ENCODE measurements at places on chromosomes 2 and 18.

GRCh38 chr2:26477126-26477910, 606 bp downstream of the OTOF start:
- no peak for DNase-seq

DNA sequence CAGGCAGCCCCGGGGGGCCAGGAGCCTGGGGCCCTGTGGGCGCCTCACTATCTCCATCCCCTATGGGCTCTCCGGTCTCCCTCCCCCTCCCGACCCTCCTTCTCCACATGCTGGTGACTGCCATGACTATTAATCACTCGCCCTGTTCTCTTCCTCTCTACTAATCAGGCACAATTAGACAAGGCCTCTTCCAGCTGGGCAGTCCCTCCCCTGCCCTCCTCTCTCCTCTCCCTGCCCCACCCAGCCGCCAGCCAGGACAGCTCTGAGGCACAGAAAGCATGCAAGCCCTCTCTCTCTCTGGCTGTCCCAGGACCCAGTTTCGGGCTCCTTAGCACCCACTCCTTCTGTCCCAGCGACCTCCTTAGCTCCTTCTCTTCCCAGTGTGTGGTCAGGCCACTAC, 5.8 kb downstream of the ASIC4 start:
- DNase-seq = no peak

GRCh38 chr18:62091487-62092120, 95.3 kb downstream of the PIGN start:
- no peak for DNase-seq

- DNase-seq = no peak
Observed at GRCh38 chr2:27494284-27494943, 586 bp downstream of the FNDC4 start.

GRCh38 chr2:168528469-168528868, 72.4 kb downstream of the CERS6 start:
- no peak for DNase-seq

DNA sequence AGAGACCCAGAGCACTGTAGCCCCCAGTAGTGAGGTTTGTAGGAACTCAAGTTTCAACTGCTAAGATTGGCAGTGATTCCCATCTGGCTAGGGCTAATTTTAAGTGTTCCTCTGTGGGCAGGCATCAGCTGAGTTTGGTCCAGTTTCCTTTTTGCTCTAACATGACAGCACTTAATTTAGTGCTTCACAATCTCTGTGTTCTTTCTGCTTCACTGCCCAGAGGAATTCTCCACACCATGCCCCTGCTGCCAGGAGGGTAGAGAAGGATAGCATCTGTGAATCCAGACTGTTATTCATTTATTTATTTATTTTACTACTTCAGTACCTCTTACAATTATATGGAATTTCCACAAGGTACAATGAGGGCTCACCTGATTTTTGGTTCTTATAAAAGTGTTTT, 549.9 kb upstream of the FSIP2 start:
- DNase-seq = no peak

DNA sequence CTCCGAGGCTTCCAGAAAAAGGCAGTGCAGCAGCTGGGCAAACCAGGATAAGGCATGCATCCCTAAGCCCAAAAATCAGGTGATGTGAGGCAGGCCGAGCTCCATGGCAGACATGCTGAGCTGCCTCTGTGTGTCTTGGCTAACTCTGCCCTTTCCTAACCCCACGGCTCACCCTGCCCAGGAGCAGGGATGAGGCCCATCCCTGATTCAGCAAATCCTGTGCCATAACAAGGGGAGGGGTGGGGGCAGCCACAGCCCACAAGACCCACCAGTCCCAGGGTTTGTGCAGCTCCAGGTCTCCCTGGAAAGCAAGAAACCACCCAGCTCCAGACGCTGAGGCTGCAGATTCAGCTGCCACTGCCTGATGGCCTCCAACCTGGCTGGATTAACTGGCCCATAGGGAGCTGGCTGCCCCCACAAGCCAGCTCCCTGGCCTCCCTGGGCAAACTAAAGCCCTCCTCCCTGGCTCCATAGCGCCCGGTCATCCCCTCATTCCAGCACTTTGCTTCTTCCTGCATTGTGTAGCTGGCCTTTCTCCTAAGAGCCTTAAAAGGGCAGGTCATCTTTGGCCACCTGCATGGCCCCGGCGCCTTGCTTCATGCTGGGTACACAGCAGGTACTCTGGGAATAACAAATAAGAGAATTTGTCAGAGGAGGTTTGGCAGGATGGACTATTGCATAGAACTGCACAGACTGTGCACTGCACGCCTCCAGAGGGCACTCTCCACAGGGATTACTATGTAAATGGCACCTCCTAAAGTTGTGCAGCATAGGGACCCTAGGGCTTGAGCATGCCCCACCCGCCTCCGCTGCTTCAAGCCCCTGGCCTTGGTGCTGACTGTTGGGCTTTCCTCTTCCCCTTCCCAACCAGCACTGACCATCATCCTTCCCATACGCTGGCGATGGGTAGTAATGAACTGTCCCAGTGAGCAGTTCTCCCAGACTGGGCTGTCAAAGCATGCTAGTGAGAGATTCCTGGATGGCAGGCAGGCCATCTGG, 10.7 kb downstream of the STEAP3 start:
- no peak for DNase-seq

DNA sequence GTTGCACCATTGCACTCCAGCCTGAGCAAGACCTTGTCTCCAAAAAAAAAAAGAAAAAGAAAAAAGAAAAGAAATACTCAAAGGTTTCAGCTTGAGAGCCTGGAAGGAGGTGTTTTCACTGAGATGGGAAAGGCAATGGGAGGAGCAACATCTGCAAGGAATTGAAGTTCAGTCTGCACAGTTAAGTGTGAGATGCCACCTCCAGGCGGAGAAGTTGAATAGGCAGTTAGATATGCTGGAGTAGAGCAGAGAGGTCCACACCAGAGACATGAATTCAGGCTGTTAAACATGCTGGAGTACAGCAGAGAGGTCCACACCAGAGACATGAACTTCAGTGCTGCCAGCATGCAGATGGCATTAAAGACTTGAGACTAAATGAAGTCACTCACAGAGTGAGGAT, 41.4 kb upstream of the DTNB start:
- no peak for DNase-seq

DNA sequence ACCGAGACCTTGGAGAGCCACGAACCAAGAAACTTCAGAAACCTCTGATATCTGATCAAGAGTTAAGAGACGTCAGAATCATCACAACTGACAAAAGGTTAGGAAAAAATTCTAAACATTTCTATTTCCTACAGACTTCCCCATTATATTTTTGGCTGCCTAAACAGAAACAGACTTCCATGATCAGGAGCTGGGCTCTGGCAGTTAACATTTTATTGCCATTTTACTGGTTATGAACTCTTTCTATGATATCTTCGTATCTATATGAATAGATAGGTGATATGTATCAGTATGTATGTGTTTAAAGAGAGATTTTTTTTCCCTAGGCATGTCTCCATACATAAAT, 31.1 kb upstream of the PPP1R1C start:
- DNase-seq = no peak

DNA sequence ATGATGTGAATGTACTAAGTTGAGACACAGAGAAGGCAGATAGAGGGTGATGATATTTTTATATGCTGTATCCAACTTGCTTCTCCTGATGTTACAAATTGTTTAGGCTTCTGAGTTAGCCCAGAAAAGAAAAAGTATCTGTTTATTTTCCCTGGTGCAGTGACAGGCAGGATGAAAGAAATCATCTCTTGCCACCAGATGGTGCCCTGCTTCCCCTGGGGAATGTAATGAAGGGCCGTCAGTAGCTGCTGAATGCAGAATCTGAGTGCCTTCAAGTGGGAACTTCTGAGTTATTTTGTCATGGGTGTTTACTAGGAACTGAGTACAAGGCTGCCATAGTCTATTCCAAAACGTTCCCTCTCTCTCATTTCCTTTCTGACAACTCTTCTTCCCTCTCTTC, 525.6 kb downstream of the MBD2 start:
- no peak for DNase-seq

GRCh38 chr18:77990901-77991300, 741.3 kb downstream of the GALR1 start:
- no peak for DNase-seq

DNA sequence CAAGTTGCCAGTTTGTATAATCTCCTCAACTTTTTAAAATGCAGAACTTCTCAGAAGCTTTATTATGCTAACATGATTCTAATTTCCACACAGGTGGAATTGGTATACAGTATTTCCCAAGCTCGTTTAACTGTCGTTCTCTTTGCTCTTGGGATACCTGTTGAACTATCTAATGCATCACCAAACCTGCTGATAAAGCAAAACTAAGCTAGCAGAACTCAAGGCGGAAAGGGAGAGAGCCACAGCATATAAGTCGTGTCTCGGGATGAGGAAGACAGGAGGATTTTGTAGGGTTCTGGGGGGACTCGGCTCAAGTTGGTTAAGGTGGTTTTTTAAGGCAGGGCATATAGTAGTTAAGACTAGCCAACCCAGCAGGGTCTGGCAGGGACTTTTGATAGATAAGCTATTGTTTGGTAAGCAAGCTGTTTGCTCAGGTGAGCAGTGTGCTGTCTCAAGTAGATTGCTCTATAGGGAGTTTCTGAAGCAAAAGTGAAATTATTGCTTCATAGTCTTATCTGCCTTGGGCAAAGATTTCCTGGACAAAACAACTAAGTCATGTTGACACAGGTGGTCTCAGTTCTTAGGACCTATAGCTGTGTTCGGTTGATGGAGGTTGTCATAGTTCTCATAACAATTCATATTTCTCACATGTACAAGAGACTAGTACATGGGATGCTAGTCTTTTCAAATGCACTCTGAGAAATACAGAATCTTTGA, 28.2 kb upstream of the CHRNA1 start:
- no peak for DNase-seq

GRCh38 chr2:190379249-190379964, 28.7 kb upstream of the MFSD6 start:
- no peak for DNase-seq

DNA sequence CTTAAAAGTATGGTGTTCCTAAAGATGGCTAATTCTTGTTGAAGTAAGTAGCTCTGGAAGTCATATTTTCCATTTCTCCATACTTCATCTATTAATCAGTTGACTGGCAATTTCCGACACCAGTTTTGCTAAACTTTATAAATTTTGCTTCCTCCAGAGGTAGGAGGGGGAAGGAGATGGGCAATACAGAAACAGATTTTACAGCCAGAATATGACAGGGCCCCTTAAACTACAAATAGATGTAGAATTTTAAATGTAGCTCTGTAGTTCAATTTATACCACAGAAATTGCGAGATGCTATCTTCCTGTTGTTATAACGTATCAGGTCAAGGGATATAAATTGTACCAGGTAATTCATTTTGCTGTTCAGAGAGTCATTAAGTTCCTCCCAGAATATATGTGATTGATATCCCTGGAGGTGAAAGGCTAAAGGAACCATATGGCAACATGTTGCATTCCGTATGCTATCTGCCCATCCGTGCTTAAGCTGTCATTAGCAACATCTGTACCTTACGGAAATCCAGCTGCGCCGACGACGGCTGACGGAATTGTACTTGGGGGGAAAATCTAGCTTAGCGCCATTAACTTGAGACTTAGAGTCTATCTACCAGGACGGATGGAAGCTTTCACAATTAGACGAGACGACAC, 8.4 kb upstream of the NR4A2 start:
- peak; percentile 10 for DNase-seq

DNA sequence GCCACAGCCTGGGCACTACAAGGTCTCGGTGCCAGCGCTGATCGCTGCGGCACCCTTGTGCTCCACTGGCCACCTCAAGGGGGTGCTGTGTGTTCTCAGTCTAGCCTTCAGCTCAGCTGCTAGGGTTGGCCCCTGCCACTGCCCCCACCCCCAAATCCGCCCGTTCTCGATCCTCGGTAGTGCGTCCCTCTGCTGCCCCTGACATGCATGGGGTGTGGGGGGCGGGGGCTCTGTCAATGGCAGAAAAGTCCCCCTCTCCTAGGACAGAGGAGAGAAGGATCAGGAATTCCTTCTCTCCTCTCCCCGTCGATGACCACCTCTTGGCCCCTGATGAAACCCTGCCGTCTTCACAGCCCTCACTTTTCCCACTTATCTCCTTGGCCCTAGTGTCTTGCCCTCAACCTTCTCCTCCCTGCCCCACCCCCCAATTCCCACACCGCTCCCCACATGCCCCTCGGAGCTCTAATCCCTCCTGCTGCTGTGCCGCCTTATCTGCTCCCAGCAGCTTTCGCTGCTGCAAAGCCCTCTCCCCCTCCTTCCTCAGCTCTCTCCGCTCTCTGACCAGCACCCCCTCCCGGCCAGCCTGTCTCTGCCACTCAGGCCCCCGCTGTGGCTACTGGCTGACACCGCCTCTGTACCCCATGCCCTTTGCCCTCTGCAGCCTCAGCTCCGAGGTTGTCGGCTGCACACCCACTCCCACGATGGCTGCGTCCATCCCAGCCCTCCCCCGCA, 4.3 kb upstream of the ASIC4 start:
- DNase-seq = peak; percentile 27

GRCh38 chr2:65045651-65046050, 10.6 kb upstream of the CEP68 start:
- no peak for DNase-seq

DNA sequence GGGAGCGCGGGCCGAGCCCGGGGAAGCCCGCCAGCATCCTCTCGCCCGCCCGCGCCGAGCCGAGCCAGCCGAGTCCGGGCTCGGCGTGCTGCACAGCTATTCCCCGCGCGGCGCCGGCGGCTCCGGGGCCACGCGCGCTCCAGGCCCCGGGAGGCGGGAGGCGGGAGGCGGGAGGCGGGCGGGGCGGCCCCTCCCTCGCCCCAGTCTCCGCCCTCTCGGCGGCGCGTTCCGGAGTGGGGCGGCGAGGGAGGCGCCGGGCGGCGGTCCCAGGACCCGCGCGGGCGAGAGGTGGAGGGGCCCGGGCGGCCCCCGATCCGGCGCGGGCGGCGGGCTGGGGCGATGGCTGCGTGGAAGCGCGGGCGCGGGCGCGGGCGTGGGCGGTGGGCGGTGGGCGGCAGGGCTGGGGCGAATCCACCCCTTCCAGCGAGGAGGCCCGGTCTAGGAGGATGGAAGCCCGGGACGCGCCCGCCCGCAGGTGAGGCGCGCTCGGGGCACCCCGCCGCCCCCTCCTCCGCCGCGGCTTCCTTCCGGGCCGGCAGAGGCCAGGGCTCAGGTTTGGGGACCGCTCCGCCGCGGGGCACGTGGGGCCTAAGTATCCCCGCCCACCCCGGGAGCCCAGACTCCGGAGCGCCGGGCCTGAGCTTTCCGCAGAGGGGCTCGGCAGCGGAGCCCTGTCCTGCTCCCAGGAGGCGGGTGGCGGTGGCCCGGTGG, at the start of gene ADCY3:
Gene ADCY3, minus strand, starts transcription at position 140 of the 711 bp plus-strand sequence. CDS start 1,250 bp downstream, outside the sequence.
- peak; percentile 44 for DNase-seq

DNA sequence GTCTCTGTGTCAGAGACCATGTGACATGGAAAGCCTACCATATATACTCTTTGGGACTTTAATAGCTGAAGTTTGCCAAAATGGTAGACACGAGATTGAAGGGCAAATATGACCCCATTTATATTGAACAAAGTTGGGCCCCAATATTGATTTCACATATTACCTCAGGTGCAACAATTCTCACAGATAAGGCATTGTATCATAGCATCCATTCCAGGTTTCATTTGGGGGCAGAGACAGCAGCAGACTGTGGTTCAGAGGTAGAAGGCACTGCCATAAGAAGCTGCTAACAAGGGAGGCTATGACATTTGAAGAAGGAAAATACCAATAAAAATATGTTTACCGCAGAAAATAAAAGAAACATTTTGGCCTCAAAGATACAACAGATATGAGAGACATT, 419.2 kb downstream of the LRRTM4 start:
- no peak for DNase-seq
